Activated T-cell treated with anti-CD3 and anti-CD28 coated beads for 4 hours (primary cell): ENCODE measurements at places on chromosomes 12 and 14.

- DNase-seq = no peak
Observed at GRCh38 chr12:115023279-115024265, 339.6 kb upstream of the TBX3 start.

GRCh38 chr12:132619386-132620112, 973 bp downstream of the P2RX2 start:
- DNase-seq = no peak

- no peak for DNase-seq
Observed at GRCh38 chr14:68178282-68178681, 358.7 kb downstream of the RAD51B start.

GRCh38 chr12:95205685-95206084, 11.6 kb downstream of the FGD6 start:
- no peak for DNase-seq

- DNase-seq = no peak
Observed at GRCh38 chr14:61733972-61734371, 28.2 kb upstream of the SNAPC1 start.

GRCh38 chr12:29616664-29617406, 119.3 kb upstream of the OVCH1 start:
- DNase-seq = no peak

DNA sequence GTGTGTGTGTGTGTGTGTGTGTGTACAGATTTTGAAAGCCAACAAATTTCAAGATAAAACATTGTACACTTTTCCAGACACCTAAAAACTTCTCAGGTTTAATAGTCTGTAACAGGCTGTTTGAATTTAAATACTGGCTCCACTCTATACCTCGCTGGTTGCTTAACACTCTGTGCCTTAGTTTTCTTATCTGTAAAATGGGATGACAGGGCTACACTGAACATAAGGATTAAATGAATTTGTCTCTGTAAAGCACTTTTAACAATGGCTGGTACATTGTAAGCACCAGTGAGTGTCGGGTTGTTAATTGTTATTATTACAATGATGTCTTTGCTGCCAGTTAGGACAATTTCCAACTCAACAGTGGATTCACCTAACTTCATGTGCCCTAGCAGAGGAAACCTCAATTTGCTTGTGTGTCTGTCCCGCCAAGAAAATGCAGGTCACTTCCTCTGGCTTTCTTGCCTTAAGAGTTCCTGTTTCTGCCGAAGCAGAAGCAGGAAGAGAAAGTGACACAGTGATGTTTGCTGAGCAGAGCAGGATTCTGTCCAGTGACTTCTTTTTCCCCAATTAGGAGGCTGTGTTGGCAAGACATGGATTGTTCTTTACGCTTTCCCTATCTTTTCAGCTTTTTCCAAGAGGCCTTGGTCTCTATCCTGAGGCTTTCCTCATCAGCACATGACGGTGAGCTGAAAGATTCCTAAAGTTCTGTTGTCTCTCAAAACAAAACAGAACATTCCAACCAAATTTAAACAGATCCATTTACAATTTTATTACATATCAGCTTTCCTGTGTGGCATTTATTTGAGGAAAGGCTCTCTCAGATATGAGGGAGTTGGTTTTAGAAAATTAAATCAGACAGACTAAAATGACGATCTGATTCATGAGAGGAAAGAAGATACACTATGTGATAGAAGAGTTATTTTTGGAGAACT, 154.1 kb upstream of the ATP2B1 start:
- DNase-seq = no peak
